ENCODE measurements at places on chromosomes 1 and 21.

GRCh38 chr1:18866314-18866713, 6.9 kb upstream of the TAS1R2 start:
- DNase-seq, result no peak

DNA sequence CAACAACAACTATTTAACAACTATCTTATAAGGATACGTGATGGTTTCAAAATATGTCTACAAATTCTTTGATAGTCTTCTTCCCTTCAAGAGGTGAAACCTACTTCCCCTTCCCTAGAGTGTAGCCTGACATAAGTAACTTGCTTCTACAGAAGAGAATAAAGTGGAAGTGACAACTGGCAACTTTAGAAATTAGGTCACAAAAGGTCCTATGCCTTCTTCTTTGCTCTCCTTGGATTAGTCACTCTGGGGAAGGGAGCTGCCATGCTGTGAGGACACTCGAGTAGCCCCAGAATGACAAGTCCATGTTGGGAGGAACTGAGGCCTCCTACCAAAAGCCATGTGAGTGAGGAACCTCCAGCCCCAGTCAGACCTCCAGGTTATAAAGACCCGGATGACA, 19.2 kb downstream of the EFCAB14 start:
- no peak for DNase-seq

DNA sequence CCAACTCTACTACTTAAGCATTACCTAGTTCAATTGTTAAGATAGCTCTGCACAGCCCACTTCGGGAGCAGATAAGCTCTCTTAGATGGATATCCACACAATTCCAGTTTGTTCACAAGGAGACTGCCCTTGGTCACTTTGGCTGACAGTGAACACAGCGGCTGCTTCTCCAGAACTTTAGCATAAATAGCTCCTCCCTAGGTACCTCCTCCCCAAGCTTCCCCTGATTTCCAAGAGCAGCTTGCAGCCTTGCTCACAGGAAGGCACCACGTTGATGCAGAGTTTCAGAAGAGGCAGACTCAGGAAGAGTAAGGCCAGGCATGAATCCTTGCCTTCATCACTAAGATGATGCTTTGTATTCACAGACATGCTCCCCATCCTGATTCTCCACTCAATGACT, 24.7 kb downstream of the TFF3 start:
- no peak for DNase-seq

DNA sequence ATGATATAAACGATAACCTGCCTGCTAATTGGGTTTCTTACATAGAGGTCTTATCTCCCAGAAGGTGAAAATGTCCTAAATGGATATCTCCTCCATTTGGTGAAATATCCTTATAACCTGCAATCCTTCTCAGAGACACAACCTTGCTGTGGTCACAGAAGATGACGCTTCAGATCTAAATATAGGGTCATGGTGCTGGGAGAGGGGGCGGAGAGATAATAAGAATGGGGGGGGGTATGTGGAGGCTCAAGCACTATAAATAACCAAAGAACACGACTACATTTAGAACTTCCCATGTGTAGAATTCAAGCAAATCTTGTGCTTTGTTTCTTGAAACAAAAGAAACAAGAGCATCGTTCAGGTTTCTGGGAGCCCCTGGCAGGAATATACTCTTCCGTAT, 260.6 kb upstream of the ESRRG start:
- no peak for DNase-seq

DNA sequence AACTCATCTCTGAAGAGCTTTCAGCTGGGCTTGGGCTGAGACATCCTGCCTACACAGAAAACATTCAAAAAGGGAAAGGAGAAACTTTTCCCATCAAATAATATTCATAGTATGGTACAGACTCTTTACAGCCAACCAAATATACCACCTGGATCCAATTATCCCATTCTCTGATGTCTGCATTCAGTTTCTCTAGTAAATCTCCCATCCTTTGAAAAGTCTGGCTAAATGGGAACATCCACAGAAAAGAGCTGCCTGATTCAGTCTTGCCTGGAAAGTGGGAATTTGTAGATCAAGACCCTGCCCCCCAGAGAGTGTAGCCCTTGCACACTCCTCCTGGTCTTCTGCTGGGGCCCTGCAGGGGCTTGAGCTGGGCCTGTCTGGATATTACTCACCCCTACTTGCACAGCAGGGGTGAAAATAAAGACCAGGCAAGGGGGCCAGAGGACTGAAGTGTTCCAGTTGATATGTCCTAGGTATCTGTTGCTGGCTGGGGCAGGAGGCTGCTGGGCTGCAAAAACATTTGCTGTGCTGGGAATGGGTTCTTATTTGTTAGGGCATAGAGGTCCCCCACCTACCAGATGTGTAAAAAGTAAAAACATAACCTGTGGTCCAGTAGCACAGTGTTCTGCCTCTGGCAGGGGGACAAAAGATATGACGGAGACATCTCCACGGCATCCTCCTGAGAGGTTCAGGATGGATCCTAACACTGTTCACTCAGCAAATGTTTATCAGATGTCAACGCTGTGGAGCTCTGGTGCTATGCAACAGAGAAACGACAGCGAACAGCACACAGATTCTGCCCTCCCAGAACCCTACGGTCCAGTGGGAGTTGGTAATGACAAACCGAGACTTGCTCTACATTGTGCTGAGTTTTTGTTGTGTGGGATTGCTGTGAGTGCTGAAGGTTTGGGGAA, 140.3 kb downstream of the PLXNA2 start:
- DNase-seq, result no peak

DNA sequence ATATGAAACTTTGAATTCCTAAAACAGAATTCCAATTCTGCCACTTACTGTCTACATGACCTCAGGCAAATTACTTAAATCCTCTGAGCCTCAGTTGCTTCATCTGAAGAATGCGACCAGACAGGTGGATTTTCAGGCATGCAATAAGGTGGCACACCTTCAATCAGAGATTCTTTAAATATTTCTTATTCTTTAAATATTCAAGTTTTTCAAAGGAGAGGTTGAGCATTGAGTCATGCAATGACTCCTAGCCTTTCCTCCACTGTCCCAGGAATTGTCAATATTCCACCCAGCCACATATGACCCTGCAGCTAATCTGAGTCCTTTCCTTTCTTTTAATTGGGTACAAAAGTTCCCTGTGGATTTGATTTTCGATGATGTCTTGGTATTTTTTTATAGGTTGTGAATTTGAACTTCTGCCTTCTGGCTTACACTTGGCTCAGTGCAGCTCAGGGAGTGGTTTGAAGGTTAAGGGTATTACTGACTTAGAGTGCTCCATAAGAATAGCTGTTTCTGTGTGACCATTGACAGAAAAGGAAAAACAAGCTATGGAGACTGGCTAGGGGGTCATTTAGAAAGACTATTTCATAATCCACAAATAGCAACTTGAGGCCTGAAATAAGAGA, 52.2 kb upstream of the PRDX6 start:
- DNase-seq, result no peak

DNA sequence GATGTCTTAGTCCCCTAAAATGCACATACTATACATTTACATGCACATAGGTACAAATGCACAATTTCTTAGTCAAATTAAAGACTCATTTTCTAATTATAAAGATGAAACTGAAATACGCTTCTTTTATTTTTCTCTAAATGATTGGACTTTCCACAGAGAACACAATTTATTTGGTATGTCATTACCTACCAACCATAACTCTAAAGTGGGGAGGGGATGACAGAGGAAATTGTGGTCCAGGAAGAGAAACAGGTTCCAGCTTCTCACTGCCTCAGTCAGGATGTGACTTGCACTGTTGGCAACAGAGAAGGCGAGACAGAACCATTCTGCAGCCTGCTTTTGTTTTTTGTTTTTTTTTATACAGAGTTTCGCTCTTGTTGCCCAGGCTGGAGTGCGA, 1189.2 kb downstream of the PLA2G4A start:
- DNase-seq, result no peak

DNA sequence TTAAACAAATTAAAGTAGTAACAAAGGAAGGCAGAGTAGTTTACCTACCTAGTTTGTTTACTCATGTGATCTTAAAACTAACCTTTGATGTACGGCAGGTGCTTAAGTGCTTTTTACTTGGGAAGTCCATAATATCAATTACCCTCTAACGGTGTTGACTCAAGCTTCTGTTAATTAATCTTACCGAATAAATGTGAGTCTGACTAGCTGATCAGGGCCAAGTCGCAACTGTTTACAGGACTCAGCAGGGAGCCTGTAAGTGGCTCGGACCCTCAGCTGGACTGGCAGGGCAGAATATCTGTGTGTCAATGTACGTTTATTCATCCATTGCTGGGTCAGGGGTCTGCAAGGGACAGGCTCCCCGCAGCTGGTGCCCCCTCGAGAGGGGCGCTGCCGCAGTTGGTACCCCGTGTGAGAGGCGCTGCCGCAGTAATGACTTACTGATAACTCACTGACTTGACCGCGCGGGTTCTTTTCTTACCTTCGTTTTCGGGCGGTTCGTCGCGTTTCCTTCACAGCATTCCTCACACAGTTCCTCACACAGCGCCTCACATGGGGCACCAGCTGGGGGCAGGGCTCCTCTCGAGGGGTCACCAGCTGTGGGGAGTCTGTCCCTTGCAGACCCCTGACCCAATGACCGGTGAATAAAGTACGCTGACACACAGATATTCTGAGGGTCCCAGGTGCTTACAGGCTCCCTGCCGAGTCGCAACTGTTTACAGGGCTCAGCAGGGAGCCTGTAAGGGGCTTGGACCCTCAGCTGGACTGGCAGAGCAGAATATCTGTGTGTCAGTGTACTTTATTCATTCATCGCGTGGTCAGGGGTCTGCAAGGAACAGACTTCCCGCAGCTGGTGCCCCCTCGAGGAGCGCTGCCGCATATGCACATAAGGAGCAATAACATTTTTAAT, 3.0 kb downstream of the FMO1 start:
- peak; percentile 24 for DNase-seq

- no peak for DNase-seq
These were observed 16.8 kb downstream of the FLG2 start for GRCh38 chr1:152343006-152343405.

- no peak for DNase-seq
These were observed 43.0 kb downstream of the CRB1 start for GRCh38 chr1:197311081-197311480.

- DNase-seq, result no peak
These were observed 150.5 kb downstream of the NTMT2 start for GRCh38 chr1:170296211-170296610.

DNA sequence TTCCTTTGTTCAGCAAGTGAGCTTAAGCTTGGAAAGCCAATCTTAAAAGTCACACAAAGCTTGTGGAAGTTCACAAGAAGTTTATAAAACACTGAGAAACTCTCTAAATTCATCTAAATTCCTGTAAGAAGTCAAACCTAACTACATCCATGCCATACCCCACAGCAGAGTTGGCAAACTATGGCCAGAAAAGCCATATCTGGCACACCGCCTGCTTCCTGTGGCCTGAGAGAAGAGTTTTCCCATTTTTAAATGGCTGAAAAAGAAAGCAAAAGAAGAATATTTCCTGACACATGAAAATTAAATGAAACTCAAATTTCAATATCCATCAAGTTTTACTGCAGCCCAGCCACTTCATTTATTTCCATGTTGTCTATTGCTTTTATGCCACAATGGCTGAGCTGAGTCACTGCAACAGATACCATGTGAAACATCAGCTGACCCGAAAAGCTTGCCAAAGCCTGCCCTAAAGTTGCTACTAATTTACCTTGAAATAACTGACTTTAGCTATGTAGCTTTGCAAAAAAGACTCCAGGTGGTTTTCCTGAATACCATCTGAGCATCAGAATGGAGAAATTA, 237.1 kb downstream of the SLC45A1 start:
- DNase-seq, result no peak

GRCh38 chr1:159211331-159212136, 6.9 kb downstream of the ACKR1 start:
- peak; percentile 27 for DNase-seq

GRCh38 chr21:40047993-40048730, 180.9 kb downstream of the PCP4 start:
- no peak for DNase-seq

DNA sequence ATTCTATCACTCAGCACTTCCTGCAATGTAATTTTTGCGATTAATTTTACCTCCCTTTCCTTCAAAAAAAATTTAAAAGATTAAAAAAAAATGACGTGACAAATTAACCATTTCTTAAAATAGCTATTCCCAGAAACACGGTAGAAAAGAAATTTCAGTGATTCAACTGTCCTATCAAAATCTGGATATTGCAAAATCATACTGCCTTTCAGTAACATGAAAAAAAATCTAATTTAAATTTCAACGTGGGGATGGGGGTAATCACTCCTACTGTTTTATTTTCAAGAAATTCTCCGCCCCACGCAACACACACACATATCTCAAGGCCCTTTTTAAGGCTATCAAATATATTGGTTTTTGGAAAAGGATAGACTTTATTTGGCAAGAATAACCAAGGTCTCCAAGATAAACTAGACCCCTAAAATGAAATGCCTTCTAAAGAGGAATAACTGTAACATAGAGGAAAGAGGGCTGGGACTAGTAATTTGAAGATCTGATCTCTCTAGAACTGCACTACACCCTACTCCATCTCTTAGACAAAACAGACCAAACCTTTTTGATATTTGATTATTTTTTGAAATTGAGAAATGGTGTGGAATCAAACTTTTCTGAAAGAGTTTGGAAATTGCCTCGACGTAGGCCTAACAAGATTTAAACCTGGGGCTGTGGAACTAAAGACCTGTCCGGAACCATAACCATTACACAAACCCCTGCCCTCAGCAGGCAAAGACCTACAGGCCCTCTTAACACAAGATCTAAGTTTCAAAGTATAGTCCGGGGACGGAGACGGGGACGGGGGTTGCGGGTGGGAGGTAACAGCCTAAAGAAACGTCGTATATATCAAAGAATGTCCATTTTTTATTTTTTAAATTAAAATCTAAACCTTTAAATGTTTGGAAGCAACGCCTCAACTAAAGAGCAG, 941 bp downstream of the ARNT start:
- no peak for DNase-seq

- no peak for DNase-seq
These were observed 76.4 kb downstream of the SPATA46 start for GRCh38 chr1:162300057-162300917.

- DNase-seq, result no peak
These were observed 33.1 kb upstream of the NFASC start for GRCh38 chr1:204837440-204838084.

- DNase-seq, result no peak
These were observed 64.2 kb upstream of the ERRFI1 start for GRCh38 chr1:8090241-8090702.

- no peak for DNase-seq
These were observed 525.6 kb downstream of the PTBP2 start for GRCh38 chr1:97247196-97247595.

DNA sequence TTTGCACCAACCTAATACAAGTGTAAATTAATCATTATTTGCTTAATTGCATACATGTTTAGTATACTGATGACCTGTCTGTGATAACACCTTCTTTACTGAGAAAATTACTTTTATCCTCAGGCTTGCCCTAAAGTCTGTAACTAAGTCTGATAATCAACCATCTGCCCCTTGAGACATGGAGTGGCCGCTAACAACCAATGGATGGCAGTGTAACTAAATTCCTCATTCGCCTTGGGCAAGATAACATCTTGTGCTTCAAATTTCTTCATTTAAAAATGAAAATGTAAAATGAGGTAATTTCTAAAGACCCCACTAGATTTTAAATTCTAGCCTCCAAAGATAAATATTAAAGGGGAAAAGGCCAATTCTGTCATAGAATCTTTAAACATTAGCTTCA, 85.1 kb downstream of the ENAH start:
- DNase-seq, result no peak

All from CD4-positive, alpha-beta T cell treated with Interleukin-4 for 1 hour (primary cell).